ENCODE measurements at places on chromosomes 6 and 20. TPM values are rescaled to one million over a fixed set of nuclear protein-coding genes. Genes with fewer than 3 reads are reported as not detected.

- H3K27me3 ChIP-seq, result peaks cover 14% of the 10 kb centered on the region
- H3K4me1 ChIP-seq, result no peaks in the 10 kb centered on the region
- H3K4me3 ChIP-seq, result no peak overlapping the region
- H3K27ac ChIP-seq, result no peak overlapping the region
Measured at GRCh38 chr6:52718550-52718949, 44.7 kb downstream of the GSTA2 start.

- H3K27ac ChIP-seq, result no peak overlapping the region
- H3K27me3 ChIP-seq, result peaks cover 8% of the 10 kb centered on the region
- no peaks in the 10 kb centered on the region for H3K36me3 ChIP-seq
- H3K4me1 ChIP-seq, result peaks cover 15% of the 10 kb centered on the region
- no peak for DNase-seq
Measured at GRCh38 chr20:34829191-34829590, 3.7 kb upstream of the NCOA6 start.

The PSMB9 gene
- 677 TPM for polyA plus RNA-seq

- peaks cover 35% of the 10 kb centered on the region for H3K27me3 ChIP-seq
- no peaks in the 10 kb centered on the region for H3K36me3 ChIP-seq
- no peak for DNase-seq
- no peak overlapping the region for H3K27ac ChIP-seq
Measured at GRCh38 chr6:43867996-43868395, 98.0 kb downstream of the VEGFA start.

DNA sequence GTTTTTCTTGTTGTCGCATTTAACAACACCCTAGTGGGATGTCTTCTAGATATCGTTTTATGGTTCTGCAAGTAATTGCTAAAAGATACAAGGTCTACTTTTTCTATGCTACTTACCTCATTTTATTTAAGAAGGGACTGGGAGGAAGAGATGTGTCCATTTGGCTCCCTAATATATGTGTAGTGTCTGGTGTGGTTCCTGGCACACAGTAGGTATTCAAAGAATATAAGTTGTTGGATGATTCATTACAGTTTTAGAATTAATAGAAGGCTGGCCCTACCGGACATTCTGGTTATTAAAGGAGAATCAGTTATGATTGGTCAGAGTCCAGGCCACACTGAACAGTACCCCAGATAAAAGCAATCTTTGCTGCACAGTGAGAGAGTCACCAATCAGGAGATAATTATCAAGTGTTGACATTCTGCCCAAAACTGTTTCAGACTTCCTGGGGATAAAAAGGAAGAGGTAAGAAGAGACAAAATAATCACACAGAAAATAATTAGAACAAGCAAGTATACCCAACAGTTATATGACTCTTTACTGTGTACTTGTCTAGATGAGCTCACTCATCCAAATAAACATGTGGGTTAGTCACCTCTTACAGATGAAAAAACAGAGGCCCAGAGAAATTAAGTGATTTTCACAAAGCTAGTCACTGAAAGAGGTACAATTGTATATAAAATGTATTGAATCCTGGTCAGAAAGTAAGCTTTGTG lies 7.0 kb downstream of the TMEM244 start:
- no peaks in the 10 kb centered on the region for H3K4me1 ChIP-seq
- no peaks in the 10 kb centered on the region for H3K27me3 ChIP-seq
- DNase-seq, result no peak
- no peak overlapping the region for H3K4me3 ChIP-seq
- no peaks in the 10 kb centered on the region for H3K36me3 ChIP-seq
- H3K27ac ChIP-seq, result no peak overlapping the region

- H3K4me3 ChIP-seq, result no peak overlapping the region
- DNase-seq, result no peak
- peaks cover 7% of the 10 kb centered on the region for H3K36me3 ChIP-seq
- H3K27ac ChIP-seq, result no peak overlapping the region
- peaks cover 3% of the 10 kb centered on the region for H3K4me1 ChIP-seq
Measured at GRCh38 chr6:3446184-3446583, 10.7 kb downstream of the SLC22A23 start.

- H3K4me1 ChIP-seq, result peaks cover 7% of the 10 kb centered on the region
- H3K4me3 ChIP-seq, result no peak overlapping the region
- H3K27me3 ChIP-seq, result no peaks in the 10 kb centered on the region
- H3K36me3 ChIP-seq, result no peaks in the 10 kb centered on the region
- no peak for DNase-seq
Measured at GRCh38 chr6:112690497-112691202, 343.5 kb downstream of the RFPL4B start.

The SLC24A3 gene
- not detected for polyA plus RNA-seq

DNA sequence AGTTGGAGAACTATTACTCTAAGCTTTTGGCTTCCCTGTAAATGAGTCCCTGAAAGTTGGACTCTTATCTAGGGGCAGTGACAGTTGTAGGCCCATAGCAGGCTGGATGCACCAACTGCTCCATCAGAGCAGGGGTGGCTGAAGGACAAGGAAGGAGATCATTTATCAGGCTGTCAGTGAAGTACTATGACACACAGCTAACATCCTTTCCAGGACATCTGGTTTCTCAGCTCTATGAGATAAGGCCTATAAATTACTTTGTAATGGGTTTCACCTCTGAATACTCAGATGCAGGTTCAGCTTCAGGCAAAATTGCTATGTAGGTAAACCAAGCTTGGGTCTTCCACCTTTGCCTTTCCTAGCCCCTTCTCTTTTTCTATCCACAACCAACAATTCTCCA lies 468.5 kb downstream of the KIF16B start:
- H3K4me1 ChIP-seq, result peaks cover 67% of the 10 kb centered on the region
- H3K36me3 ChIP-seq, result peaks cover 3% of the 10 kb centered on the region
- H3K4me3 ChIP-seq, result no peak overlapping the region
- no peak overlapping the region for H3K27ac ChIP-seq

All from naive B cell (primary cell).